Frontal cortex (tissue), 4 donors: ENCODE measurements at places on chromosomes 4 and X. TPM values are rescaled to one million over a fixed set of nuclear protein-coding genes. Genes with fewer than 3 reads are reported as not detected.

DNA sequence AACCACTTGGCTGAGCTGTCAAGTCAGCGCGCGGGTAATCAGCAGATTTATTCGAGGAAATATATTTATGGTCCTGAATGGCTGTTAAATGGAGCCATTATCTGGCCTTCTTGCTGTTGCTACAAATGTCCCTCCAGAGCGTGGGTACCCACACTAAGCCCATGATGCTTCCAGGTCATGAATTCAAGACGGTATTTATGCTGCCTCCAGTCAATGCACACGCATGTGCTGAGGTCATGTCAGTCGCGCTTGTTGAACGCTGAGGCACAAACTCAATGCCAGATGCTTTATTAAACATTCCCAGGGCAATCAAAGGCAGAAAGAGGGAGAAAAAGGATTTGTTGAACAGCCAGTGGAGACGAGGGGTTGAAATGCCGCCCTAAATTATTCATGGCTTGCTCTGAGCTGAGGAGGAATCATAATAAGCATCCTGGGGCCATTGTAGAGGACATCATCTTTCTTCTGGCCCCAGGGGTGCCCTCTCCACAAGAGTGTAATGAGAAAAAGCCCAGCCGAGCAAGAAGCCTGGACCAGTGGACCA is 36.1 kb upstream of the CLDN24 start:
- DNase-seq, result no peak

DNA sequence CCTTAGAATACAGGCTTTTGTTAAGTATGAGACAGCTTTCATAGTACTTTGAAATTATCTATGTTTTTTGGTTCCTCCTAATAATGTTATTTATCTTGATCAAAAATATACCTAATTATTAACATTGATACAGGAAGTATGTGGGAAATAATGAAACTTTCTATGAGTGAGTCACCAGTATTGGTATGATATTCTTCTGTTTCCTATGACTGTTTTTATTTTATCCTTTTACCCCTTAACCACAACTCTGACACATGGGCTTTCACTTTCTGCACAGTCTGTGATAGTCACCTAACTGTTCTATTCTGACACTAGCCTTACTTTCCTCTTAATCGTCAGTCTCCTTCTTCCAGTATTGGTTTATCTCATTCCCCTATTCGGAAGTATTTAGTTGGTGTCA is 4.7 kb downstream of the THAP9 start:
- DNase-seq, result no peak

GRCh38 chr4:23890369-23891063 is 669 bp upstream of the PPARGC1A start:
- no peak for DNase-seq

DNA sequence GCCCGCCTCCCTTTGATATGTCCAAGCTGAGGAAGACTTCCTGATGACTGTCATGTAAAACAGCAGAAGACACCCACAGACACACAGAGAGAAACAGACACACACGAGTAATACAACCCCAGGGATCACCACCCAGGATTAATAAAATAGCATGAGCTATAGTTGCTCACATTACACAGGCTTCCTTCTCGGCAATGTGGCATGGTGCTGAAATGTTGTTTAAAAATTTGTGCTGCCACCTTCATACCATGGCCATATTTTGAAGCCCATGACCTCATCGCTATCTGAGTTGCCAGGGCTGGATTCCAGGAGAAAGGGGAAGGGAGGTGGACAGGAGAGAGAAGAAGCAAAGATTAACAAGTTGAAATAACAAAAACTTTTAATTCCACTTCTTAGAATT is 111.7 kb downstream of the SYNPO2 start:
- DNase-seq, result no peak

DNA sequence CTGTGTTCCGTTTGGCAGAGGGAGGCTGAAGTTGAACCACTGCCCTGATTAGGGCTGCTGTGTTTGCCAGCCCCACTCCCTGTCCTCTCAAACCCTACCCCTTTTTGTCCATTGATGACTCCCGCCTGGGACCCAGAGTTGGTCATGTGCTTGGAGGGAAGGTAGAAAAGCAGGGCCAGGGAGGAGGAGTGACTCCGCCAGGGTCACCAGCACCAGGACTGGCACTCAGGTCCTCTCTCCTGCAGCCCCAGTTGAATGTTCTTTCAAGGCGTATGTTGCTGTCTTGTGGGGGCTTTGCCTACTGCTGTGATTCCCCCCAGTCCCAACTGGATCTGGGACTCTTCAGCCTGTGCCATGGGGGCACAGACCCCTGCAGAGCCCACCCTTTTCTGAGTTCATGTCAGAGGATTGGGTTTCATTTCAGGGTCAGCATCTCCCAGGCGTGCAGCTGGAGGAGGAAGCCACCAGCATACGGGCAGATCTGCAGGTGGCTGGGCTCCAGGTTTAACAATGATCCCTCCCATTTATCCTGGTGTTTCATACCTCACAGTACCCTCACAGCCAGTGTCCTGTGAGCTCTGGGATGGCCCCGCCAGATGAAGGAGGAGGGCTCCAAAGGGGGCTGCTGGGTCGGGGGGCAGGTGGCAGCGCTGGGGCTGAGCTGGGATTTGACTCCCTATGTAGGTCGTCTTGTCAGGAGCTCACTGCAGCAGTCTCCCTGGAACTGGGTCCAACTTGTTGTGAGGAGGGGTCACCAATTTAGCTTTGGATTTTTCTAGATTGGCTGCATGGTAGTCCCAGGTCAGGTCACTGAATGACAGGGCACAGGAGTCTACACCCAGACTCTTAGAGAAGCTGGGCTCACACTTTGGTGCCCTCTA is 55.7 kb downstream of the MSX1 start:
- no peak for DNase-seq

- no peak for DNase-seq
Observed at GRCh38 chr4:101515099-101515498, 167.8 kb upstream of the PPP3CA start.

DNA sequence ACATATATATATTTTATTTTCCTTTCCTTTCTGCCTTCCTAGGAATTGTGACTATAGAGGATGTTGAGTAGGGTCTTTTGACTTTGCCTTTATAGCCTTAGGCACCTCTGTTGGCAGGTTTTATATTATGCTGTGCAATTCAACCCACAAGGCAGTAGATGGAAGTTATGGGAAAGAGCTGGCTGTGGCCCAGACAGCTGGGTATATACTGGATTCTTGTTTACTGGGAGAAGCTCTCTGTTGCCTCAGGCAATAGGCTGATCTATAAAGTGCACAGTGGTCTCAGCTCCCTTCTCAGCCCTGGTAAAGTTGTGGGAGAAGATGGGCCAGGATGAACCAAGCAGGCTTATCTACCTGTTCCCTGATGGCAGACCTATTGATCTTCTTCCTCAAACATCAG is 342.0 kb downstream of the GBA3 start:
- no peak for DNase-seq

GRCh38 chrX:145549496-145549895 is 268.1 kb upstream of the SLITRK2 start:
- DNase-seq, result no peak

DNA sequence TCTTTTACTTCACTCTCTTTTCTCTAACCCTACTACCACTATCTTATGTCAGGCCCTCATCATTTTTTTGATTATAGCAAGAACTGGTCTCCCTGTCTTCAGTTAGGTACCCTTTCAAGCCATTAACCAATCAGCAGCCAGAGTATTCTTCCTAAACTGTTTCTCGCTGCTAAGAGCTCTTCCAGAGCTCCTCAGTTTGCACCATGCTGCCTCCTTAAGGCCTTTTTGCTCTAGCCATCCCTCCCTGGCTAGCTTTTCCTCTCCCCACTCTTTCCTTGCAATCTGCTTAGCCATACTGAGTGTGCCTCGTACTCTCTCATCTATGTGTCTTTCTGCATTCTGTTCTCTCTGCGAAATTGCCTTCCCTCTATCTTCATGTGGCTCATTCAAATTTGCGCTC is 32.9 kb downstream of the KIF4A start:
- DNase-seq, result no peak

DNA sequence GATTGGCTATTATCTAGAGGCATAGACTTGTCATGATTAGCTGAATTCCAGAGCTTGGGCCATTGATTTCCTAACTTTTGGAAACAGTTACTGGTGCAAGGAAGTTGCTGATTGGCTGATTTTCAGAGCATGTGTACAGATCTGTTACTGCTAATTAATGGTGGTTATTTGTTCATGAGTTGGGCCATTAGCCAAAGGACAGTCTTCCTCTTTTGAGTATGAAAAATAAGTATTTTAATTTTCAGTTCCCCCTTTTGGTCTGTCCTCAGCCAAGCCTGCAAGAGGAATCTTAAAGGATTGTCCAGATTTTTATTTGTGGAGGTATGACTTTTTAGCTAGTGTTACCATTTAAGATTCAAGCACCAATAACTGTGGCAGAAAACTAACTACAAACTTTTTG is 7.0 kb upstream of the DSPP start:
- no peak for DNase-seq

GRCh38 chr4:73929278-73929677 is 52.5 kb downstream of the PF4 start:
- no peak for DNase-seq

DNA sequence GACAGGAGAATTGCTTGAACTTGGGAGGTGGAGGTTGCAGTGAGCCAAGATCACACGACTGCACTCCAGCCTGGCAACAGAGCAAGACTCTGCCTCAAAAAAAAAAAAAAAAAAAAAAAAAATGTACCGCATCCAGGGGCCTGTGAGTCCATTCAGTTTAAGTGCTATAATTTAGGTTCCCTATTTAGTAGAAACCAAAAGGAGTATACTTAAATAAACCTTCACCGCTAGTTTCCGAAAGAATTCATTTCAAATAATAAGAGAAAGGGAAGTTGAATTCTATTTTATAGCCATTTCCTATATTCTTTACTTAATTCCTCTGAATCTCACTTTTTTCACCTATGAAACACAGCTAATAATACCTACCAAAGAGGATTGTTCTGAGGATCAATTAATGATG is 20.8 kb upstream of the LRBA start:
- DNase-seq, result no peak

- no peak for DNase-seq
Observed at GRCh38 chr4:108519911-108520601, 100.3 kb upstream of the RPL34 start.

GRCh38 chrX:68146054-68146453 is 287.2 kb downstream of the OPHN1 start:
- peak; percentile 5 for DNase-seq

- DNase-seq, result no peak
Observed at GRCh38 chrX:128460835-128461234, 408.6 kb upstream of the ACTRT1 start.

DNA sequence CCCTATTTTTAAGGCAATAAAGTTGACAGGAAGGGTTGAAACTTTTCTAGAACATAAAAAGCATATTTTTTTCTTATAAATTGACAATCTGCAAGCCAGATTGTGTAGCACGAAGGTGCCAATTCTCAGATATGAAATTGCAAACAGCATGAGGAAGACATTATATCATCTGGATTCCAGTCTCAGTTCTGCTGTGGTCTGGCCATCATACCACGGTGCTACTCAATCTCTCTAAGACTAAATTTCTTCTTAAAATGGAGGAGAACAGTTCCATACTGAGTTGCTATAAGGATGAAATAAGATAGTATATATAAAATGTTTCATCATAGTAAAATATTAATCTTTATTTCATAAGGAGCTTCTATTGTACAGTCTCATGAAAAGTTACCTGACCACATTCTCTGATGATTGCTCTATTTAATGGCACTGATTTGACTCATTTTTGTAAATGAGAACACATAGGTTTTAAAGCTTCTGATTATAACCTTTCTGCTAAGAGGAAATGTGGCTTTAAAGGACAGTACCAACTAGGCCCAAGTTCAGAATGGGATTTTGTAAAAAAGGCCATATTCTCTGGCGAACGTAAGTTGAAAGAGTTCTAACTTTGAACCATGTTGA is 127.9 kb downstream of the SHROOM3 start:
- DNase-seq, result no peak

- no peak for DNase-seq
Observed at GRCh38 chrX:103722505-103722904, 11.8 kb downstream of the TMEM31 start.

SOWAHB gene
- total RNA-seq, result 2.9 TPM

LGI2 gene
- total RNA-seq, result 2.0 TPM

LRP2BP gene
- total RNA-seq, result 6.1 TPM

GABRE gene
- total RNA-seq, result 0.82 TPM

MAGEA2 gene
- total RNA-seq, result not detected

USP26 gene
- total RNA-seq, result not detected

USP27X gene
- total RNA-seq, result 15.9 TPM
